ENCODE measurements at places on chromosomes 1 and 21.

DNA sequence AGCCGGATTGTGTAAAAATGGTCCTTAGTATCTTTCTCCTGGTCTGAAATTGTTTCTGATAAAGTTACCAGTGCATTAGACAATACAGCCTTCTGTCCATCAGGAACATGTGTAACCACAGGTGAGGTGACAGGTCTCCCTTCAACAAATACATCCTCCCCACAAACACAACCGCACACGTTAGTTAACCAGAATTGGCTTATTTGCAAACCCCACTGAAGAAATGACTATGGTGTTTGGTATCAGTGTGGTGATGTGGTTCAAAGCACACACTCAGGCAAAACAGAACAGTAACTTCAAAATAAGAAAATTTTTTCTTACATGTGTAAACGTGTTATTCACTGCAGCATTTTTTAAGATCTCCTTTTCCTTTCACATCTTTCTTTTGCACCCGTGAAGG is 517.2 kb upstream of the NR5A2 start:
- DNase-seq = no peak

DNA sequence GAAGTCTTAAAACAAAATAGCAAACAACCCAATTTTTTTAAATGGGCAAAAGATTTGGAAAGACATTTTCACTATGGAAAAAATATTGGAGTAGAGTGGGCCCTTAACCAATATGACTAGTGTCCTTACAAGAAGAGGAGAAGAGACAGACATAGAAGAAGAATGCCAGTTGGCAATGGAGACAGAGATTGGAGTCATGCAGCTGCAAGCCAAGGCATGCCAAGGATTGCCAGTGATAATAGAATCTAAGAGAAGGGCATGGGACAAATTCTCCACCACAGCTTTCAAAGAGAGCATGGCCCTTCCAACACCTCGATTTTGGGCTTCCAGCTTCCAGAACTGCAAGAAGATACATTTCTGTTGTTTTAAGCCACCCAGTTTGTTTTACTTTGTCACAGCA is 92.7 kb downstream of the RGS2 start:
- no peak for DNase-seq

DNA sequence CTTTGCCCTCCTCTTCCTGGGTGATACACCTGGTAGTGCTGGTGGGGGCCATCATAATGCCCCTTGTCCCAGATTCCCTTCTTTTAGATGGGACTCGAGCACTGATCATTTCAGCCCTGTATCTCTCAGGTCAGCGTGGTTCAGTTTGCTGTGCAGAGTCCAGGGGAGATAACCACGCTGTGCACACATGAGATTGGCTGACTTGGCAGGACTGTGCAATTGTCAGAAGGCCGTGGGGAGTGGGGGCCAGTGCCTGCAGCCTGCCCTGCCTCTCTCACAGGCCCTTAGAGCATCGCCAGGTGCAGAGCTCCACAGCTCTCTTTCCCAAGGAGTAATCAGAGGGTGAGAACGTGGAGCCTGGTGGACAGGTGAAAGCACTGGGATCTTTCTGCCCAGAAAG is 15.2 kb downstream of the EPHX1 start:
- DNase-seq = peak; percentile 42

GRCh38 chr1:180614730-180615129 is 17.1 kb upstream of the XPR1 start:
- DNase-seq = peak; percentile 31

DNA sequence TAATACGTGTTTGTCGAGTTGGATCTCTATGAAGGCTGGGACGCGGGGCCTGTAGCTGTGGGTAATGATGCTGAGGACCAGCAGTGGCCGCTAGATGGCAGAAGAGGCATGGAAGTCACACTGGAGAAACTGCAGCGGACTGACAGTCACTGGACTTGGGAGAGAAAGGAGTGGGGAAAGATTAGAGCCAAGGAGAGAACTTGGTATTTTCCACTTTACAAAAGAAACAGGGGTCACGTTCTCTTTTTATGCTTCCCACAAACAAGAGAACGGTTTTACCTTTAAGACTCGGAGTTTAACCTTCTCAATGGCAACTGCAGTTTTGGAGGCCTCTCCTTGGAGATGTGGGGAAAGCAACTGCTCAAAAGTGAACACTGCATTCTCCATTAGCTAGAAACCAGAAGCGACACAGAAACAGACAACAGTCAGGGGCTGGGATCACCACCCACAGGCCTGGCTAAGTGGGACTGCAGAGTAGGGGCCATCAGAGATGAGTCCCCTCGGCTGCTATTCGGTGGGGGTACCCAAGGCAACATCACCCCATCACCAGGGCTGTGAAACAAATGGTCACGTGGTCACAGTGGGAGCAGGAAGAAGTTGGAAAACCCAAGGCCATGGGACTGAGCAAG is 51.1 kb upstream of the EDEM3 start:
- DNase-seq = peak; percentile 90

DNA sequence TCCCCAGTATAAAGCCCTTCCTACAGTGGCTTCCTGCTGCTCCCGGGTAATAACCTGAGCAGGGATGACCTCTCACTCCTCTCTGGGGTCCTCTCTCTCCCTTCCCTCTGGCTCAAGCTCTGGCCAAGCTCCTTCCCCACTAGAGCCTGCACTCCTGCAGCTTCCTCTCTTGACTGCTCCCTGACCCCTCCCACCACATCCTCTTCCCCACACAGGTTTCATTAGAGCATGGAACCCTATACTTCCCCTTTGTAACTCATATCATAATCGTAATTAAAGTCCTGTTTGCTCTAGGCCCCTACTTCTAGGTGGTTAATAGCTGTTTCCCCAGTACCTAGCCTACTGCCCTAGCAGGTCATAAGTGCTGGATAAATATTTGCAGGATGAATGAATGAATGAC is 146.2 kb downstream of the C1orf21 start:
- DNase-seq = no peak

- DNase-seq = no peak
These were observed 32.1 kb upstream of the HIVEP3 start for GRCh38 chr1:41950820-41951219.

All from kidney (tissue), 22 donors.